Amygdala (tissue), 56 donors: ENCODE measurements at places on chromosomes 4 and X.

DNA sequence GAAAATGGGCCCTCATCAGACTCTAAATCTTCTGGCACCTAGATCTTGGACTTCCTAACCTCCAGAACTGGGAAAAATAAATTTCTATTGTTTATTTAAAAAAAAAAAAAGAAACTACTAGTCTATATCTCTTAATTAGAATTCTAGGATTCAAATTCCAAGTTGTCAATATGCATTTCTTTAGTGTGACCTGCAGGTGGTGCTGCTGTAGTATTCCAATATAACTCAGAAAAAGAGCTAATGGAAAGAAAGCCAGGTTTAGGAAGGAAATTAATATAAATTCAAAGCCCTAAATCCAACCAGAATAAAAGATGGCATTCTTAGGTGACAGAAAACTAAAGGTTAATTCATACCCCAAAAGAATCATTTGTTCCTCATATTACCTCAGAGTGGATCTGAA lies 80.0 kb upstream of the NALF2 start:
- no peak for DNase-seq

DNA sequence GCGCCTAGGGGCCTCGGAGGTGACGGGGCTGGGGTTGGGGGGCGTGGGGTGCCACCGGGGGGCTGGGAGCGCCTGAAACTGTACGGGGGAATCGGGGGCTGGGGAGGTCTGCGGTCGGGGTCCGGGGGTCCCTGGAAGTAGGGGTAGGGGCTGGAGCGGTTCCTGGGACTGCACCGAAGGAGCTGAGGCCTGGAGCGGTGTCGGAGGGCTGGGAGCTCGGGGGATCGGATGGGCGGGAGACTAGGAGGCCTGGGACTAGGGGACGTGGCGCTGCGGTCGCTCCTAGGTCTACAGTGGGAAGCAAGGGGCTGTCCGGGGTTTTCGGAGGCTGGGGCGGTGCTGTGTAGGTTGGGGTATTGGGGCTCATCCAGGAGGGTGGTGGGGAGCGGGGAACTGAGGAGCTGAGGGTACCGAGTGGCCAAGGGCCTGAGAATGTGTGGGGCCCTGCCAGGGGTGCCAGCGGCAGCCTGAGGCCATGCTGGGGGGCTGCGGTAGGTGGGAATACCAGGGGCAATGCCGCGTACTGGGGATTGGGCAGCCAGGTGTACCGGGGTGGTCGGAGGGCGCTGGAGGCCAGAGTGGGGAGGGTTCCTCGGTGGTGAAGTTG lies 562 bp downstream of the AKAP17A start:
- no peak for DNase-seq

DNA sequence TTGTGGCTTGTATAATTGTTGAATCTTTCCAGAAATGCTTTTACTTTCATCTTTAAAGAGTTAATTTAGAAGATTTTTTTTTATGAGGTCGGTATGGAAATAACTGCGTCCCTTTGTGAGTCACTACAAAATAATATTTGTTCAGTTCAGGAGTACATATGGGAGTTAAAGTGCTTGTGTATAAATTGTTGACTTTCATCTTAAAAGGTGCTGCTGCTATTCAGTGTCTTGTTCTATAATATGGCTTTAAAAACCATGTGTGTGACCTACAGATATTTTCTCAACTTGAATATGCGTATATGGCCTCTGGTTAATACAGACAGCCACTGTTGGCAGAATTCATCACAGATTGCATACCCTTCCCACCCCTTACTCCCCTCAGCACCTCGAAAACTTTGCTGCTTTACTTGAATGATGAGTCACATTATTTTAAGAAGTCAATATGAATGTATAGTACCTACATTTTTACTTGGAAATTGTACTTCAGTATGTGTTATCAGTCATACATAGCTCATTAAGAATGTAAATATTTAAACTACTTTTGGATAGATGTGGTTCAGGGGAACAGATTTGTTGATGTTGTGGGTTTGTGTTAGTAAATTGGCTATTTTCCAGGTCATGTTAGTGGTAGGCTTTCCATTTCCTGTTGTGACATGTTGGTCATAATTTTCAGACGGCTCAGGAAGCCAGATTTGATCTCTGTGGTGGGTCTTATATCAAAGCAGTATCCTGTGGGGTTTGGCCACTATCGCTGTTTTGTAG lies 1.5 kb downstream of the CLCN3 start:
- DNase-seq = no peak

GRCh38 chrX:136731798-136732197 lies 48.9 kb downstream of the ARHGEF6 start:
- no peak for DNase-seq

DNA sequence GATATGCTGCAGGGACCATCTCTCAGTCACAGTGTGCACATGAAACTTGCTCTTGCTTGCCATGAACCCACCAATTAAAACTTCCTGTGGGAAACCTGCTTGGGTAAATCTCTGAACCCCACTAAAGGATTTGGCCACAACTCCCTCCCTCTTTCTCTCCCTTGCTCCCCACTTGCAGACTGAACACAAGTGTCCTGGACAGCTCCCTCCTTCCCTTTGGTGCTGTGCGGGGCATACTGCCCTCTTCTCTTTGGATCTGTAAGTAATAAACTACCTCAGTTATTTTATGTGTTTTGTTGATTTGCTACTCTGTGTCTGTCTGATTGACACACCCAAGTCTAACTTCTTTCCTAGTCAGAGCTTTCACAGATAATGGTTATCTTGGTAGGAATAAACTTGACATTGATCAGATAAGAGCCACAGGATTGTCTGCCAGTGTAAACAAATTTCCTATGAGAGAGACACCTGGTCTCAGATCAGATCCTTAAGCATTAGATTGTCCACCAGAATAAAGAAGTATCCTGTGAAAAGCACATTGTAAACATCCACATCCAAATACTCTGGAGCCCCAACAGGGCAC lies 41.8 kb downstream of the SULT1E1 start:
- DNase-seq = no peak

DNA sequence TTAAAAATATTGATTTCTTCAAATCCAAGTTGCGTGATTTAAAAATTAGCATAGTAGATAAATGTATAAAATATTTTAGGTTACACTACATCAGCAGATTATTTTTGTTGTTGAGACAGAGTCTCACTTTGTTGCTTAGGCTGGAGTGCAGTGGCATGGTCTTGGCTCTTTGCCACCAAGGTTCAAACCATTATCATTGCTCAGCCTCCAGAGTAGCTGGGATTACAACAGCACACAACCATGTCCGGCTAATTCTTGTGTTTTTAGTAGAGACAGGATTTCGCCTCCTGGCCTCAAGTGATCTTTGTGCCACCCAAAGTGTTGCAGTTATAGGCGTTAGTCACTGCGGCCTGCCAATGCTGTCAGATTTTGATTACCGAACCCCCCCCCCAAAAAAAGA lies 1390.5 kb upstream of the TENM3 start:
- no peak for DNase-seq

DNA sequence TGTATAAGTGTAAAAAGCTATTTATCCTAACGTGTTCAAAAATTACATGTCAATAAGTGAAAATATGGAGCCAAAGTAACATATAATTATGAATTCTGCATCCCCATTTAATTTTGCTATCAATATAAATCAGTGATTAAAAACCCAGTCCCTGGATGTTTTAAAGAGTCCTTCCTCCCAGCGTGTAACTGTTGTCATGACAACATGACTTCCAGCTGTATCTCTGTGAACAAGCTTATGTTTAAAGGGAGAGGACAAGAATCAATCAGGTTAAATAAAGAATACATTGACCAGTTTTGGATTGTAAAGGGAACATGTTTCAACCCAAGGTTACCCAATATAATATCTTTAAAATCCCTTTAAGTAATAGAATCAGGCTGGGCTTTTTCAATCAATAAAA lies 219.7 kb downstream of the NSUN7 start:
- DNase-seq = no peak

GRCh38 chr4:139826426-139826825 lies 160.8 kb downstream of the MGST2 start:
- DNase-seq = no peak

DNA sequence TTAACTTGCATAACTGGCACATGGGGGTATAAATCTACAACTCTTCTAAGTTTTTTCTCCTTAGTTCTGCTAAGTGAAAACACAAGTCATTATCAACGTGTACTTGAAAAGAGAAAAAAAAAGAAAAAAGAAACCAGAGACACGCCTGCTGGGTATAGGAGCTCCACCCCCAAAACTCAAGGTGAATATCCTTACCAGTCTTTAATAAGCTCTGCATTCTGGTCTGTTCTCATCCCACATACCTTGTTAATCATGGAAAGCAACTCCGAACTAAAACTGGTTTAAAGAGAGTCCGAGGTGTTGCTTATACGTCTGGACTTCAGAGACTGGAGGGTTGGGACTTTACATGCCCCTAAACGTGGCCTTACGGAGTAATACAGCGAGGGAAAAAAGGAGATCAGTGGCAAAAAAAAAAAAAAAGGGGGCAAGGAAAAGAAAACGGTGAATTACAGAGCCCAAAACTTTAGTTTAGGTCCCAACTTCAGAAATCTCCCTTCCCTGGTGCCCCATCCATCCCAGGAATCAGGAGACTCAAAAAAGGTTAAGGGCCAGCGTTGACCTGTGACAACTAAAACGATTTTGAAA lies 1.0 kb downstream of the PGRMC2 start:
- no peak for DNase-seq

DNA sequence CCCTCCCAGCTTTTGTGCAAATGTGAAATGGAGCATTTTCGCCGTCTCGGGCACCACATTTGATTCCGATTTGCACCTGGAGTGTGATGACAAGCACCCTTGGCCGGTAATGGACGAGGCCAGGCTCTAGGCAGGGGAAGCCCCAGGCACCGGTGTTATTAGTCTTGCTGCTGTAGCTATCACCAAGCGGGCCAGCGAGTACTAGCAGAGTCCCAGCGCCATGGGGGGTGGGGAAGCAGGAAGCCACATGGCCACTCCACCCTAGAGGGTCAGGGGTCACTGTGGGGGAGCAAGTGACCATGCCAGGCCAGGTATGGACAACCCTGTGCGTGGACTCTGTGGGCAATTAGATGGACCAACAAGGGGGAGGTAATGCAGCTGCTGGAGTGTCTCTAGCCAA lies 88.8 kb downstream of the CPZ start:
- DNase-seq = no peak

- DNase-seq = no peak
Observed at GRCh38 chr4:141922236-141922635, 285.9 kb downstream of the IL15 start.

GRCh38 chrX:9327747-9328145 lies 137.1 kb upstream of the TBL1X start:
- DNase-seq = no peak

DNA sequence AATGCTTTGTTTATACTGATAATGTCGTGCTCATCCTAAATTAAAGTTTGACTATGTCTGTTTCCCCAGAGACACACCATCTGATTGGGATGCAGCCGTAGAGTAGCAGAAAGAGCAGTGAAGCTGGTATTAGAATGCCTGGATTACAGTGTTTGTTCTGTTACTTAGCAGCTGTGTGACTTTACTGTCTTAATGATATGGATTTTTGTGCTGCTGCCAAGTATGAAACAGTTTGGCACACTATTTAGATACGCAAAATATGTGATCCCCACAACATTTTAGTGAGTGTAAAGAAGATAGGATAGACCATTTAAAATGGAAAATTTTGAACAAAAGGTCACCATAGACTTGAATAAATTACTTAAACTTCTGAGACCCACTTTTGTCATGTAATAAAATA lies 1.2 kb upstream of the CHIC1 start:
- no peak for DNase-seq

DNA sequence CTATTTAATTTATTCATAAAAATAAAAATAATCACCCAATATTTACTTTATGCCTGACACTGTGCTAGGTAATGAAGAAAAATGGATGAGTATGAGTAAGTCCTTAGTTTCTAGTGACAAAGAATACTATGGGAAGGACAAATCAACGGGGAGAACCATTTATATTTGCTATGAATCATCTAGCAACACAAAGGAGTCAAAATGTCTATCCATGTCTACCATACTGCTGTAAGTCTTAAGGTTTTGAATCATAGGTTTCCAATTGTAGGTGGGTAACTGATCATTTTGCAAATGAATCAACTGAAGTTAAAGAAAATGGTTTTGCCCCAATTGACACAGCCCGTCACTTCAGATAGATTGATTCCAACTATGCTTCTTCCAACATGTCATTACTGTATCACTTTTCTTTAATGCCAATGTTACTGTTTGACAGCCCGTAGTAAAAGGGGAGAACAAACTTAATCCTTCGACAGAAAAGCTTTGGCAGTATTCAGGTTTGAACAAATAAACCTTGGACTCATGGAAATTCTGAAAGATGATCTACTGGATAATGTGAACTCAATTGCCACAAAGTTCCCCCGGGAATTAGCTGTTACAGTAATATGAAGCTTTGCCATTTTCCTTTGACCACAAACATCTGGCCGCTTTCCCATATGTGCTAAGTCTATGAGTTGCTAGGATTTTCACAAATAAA lies 3.2 kb downstream of the TDO2 start:
- no peak for DNase-seq

- DNase-seq = no peak
Observed at GRCh38 chr4:69785211-69785831, 24.9 kb upstream of the SULT1B1 start.

DNA sequence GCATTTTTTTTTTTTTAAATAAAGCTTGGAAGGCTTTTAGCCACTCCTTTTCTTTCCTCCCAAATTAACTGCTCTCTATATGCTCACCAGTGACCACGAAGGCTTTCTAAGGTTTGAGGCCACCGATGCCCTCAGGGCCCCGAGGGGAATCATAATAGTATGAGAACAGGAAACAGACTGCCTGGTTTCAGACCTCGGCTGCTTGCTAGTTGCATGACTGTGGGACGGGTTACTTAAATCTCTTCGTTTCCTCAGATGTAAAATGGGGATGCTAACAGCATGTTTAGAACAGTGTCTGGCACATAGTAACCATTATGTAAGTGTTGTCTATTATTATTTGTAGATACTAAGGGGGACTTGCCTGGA lies 3.6 kb downstream of the LINC00632 start:
- no peak for DNase-seq

DNA sequence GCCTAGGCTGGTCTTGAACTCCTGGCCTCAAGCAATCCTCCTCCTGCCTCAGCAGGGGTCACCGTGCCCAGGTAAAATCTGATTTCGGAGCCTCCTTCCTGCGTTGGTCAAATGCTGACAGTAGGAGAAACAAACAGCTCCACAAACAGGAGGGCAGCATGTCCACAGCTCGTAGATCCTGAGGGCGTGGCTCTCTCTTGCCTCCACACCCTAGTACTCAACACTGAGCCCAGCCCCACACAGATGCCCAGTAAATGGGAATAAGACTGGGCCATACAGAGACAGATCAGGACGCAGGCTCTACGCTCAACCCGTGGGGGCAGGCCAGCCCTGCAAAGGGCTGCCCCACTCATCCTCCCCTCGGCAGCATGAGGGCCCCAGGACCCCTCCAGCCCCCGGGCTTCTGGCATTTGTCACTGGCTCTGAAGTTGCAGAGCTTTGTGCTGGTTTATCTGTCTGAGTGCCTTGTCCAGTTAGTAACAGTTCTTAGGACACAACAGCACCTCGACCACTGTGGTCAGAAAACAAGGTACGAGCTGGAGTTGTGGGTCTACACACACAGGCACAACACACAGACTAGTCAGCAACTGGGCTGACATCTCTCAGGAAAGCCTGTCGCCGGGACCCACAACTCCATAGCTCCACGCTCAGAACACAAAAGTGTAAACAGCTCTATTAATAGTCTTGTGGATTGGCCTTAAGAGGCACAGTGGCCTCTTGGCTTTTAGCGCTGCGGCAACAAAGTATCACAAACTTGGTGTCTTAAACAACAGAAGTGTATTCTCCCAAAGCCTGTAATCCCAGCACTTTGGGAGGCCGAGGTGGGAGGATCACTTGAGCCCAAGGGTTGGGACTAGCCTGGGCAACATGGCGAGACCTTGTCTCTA lies 5.2 kb downstream of the TNIP2 start:
- no peak for DNase-seq

- peak; percentile 60 for DNase-seq
Observed at GRCh38 chr4:176001151-176002006, 64.3 kb upstream of the WDR17 start.
